ENCODE measurements at places on chromosomes 3 and 15.

DNA sequence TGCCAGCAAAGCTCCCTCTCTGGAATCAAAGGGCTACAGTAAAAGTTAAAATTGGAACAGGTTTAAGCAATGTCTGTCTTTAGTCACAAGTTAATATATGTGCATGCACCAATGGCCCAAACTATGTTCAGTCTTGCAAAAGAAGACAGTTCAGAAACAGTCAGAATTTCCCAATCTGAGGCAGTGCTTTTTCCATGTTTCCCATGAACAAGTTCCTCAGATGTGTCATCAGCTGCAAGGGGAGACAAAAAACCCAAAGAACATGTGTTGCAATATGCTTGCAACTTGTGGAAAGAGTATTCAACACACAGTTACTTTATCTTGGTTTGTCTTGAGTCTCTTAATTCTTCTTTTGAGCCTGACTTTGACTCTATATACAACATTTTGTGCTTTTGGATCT is 148.4 kb downstream of the USP13 start:
- DNase-seq = no peak

DNA sequence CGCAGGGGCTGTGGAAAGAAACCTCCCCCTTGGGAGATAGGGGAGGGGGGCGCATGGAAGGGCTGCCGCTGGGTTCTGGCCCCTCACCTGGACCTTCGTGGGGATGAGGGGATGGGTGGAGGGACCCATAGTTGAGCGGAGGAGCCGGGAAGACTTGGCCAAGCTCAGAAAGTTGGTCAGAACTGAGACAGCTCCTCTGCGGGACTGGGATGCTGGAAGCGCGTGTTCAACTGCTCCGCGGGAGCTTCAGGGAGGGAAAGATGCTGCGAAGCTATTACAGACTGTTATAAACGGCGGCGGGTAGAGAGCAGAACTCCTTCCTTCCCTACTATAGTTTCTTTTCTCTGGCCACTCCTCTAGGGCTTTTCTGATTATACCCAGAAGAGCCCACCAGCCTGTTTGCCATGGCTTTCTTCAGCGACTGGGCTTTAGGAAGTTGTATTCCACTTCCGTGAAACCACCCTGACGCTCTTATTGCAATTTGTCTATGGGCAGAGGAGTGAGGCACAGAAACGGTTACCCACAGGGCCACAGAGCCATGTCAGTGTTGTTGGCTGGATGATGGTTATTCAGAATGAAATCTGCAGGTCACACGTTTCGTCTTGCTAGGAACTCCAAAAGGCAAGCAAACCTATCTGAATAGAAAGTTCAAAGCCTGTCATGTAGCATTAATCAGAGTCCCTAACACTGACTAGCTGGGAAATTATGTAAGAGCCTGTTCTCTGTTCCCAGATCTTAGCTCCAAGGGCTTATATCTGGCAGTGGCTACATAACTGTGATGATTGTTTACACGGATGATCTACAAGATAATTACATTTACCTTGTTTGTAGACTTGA is 1.1 kb downstream of the SYNPR start:
- no peak for DNase-seq

GRCh38 chr3:151262871-151263525 is 15.3 kb downstream of the P2RY14 start:
- no peak for DNase-seq

- DNase-seq = no peak
Observed at GRCh38 chr3:170410428-170411029, 8.1 kb upstream of the CLDN11 start.

DNA sequence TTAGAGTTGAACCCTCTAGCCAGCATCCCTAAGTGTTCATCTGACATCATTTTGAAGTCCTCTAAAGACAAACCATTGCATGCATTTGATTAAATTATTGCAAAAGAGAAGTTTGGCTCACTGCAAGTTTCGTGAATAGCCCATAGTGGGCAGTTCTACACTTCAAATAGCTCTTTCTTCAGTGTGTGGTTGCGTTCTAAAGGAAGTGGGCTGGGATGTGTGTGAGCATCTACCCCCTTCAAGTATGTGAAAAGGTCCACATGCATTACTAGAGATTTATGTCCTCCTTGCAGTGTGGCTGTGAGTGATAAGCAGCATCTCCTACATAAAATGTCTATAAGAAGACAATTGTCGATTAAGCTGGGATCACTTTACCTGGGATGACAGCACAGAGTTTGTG is 54.6 kb downstream of the SST start:
- DNase-seq = no peak

- DNase-seq = no peak
Observed at GRCh38 chr3:10553591-10554235, 48.3 kb upstream of the ATP2B2 start.

- DNase-seq = no peak
Observed at GRCh38 chr3:99549957-99550603, 88.3 kb upstream of the COL8A1 start.

GRCh38 chr15:79881254-79881653 is 15.6 kb downstream of the MTHFS start:
- no peak for DNase-seq

DNA sequence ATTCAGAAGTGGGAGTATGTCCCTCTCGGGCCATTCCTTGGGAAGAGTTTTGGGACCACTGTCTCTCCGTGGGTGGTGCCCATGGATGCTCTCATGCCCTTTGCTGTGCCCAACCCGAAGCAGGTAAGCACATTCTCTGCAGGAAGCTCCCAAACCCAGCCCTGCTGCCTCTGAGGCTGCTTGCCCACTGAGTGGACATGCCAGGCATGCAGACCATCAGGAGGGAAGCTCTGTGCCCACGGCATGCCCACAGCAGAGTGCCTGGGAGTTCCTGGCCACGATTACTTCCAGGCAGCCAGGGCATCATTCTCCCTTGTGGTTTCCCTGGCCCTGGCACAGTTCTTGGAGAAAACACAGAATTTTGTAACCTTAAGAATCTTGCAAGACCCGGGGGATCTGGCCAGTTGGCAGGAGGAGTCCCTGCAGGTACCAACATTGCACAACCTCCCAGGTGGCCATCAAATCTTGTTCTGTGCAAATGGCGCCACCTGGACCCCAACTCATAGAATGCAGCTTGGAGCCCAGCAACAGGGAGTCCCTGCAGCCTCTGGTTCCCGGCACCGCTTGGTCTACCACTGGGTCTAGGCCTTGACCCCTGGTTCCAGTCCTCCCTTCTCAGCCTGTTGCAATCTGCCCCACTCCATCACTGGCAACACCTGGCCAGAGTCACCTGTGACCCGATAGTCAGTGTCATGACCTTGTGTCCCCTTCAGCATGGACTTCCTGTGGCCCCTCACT is 20.4 kb downstream of the FAH start:
- peak; percentile 72 for DNase-seq

GRCh38 chr15:49855917-49856637 is 235.2 kb downstream of the DTWD1 start:
- no peak for DNase-seq

DNA sequence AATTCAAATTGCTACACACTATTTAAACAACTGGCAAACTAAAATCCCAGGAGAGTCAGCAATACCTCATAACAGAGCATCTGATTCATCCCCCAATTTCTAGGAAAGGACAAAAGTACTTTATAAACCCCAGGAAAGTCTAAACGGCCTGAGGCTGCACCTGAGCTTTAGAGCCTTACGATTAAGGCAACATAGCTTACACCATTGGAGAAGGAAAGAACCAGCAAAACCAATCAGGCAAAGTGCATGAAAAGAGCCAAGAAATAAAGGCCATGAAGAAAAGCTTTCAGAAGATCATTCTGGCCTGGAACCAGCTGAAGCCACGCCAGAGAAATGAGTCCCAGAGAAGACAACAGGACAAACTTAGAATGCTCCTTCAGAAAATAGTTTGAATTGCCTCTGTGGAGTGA is 48.1 kb downstream of the PTPN9 start:
- DNase-seq = no peak

DNA sequence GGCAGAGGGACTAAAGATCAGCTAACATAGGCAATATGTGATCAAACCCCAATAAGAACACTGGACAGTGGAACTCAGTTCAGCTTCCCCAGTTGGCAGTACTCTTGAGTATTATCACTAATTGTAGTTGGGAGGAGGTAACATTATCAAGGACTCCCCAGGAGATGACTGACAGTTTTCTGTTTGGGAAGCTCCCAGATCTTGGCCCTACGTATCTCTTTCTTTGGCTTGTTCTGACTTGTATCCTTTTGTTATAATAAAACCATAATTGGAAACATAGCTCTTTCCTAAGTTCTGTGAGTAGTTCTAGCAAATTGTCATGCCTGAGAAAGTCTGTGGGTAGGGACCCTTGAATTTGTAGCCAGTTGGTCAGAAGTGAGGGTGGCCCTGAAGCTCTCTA is 316.4 kb downstream of the ZNF621 start:
- no peak for DNase-seq

GRCh38 chr3:11510001-11510340 is 133.7 kb downstream of the VGLL4 start:
- no peak for DNase-seq

DNA sequence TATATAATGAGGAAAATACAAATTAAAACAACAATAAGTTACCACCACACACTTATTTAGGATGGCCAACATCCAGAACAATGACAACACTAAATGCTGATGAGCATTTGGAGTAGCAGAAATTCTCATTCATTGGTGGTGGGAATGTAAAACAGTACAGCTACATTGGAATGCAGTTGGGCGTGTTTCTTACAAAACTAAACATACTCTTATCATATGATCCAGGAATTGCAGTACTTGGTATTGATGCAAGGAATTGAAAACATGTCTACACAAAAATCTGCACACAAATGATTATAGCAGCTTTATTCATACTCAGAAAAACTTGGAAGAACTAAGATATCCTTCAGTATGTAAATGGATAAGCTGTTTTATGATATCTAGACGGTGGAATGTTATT is 594.2 kb downstream of the ZBBX start:
- no peak for DNase-seq

DNA sequence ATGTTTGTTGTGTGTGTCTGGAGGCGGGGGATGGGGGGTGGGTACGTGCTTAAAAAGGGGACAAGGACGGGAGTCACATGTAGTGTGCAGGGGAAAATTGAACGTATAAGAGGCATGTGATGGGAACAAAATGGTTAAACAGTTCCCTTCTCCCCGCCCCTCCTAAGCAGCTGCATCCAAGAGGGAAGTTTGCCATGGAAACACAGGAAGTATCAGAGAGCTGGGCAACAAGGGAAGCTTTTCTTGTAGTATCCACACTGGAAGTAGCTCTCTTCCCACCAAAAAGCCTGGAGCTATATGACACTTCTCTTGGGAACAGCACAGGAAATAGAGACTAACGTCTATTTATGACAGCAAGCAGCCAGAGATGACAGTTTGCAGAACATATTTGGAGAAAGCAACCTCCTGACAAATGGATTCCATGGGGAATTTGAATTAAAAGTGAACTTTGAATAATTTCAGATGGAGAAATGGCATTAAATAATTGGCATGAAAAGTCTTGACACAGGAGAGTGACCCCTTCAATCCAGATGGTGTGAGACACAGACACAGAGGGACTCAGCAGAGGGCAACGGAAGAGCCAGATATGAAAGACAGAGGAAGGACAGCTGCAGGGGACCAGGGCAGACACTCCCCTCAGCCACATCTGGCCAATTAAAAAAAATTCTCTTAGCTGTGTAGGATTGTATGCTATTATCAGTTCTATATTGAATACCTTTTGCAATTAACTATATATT is 294.2 kb upstream of the TBL1XR1 start:
- DNase-seq = no peak

DNA sequence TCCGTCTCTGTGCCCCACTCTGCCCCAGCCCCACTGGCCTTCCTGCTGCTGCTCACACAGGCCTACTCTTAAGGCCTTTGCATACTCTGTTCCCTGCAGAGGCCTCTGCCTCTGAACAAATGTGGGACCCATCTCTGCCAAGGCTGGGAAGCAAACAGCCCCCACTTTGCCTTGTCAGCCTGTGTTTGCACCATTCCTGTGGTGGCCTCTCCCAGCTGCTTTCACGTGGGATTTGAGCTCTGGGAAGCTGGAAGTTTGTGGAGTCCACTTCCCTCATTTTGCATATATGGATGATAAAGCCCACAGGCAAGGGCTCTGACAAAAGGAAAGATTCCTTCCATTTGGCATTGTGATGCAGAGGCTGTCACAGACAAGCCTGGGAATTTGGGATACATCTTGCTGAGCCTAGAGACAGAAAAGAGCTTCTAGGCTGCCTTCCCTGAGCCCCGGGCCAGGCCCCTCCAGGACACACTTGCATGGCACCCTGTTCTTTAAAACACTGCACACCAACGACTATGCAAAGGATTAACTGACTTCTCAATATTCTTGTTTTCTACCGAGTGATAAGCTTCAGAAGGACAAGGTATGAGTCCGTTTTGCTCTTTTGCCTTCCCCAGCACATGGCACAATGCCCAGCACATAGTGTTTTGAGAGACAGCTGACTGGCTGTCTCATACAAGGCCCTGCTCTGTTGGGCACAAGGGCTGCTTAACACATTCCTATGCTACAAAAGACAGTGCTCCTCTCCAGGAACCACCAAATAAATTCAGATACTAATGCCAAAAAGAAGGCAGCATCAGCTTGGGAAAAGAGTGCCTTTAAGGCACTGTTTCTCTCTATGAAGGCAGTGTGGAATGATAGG is 120.7 kb upstream of the TOPAZ1 start:
- DNase-seq = no peak

DNA sequence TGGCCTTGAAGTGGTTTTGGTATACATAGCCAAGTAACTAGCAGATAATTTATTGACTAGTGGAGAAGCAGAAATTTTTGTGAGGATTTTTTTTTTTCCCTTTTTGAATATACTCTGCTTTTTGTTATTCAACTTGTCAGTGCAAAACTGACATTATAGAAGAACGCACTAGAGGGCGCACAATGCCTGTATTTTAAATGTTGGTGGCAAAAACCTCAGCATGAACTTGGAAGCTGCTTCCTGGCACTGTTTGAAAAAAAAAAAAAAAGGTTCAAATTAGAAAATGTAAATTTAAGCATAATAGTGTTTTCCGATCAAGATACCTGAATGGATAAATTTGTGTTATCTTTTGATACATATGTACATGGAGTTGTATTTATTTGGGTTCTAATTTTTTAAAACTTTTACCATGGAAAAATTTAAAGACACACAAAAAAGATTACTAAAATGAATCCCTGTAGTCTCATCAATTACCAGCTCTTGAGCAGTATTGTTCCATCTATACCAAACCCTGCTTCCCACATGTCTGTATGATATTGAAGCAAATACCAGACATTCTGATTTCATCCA is 56.0 kb downstream of the SLC25A26 start:
- peak; percentile 48 for DNase-seq

DNA sequence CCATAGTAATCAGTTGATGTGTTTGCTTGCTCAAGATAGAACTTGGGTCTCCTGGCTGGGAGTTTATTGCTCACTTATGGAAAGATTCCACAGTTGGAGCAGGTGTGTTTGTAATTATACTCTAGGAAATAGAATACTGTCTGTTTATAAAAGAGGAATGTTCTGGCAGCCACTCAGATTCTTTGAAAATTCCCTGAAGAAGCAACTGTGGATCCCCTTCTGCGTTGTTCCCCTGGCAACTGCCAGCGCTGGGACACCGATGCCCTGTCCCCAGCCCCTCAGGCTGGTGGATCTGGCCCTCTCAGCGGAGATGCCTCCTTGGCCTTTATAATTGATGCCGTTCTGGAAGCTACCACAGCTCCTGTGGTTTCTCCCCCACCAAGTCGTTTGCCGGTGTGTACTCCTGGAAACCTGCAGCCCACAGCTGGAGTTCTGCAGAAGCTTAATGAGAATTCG is 225.9 kb downstream of the ITPR1 start:
- DNase-seq = no peak
